ENCODE measurements at places on chromosomes 16 and 17.

- DNase-seq: no peak
Observed at GRCh38 chr16:4273858-4274311, 1.1 kb upstream of the TFAP4 start.

DNA sequence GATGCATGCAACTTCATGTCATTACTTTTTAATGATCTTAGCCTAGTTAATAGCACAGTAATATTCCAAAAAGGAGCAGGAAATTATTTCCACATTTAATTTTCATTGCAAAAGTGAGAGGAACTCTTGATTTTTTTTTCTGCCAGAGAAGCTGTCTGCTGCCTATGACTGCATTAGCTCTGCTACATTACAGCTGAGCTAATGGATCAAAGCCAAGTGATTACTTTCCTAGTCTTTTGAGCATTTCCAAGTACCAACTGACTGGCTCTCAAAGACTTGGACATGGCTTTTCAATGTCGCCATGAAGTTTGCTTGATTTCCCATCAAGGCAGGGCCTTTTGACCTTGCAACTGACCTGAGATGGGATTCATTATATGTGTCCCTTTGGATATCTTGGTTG, 356.6 kb upstream of the XYLT1 start:
- no peak for DNase-seq

- no peak for DNase-seq
Observed at GRCh38 chr16:59259950-59260319, 525.8 kb upstream of the GOT2 start.

DNA sequence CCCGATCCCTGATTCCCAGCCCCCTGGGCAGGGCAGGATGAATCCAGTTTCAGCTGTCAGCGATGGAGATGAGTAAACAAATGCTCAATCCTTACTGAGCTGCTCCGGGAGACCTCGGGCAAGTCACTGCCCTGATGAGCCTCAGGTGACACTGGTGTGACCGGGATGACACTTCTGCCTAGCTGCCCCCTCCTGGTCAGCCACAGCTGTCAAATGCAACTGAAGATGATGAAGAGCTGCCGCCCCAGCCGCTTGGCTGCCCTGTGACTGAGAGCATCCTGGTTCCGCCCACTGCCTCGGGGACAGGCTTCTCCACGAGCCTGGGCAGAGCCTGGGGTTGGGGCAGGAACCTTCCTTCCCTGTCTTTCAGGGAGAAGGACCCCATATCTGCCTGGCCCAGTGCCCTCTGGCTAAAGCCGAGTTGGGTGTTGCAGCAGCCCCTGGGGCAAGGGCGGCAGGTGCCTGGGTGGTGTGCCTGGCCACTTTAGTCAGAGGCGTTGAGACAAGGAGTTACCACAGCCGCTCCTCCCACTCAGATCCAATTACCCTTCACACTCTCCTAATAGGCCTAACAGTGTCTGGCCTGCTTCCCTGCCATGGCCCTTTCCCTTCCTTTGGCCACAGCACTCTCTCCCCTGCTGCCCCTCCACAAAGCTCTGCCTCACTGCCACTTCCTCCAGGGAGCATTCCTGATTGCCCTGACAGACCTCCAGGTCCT, 5.5 kb downstream of the CCL17 start:
- DNase-seq: no peak

- DNase-seq: no peak
Observed at GRCh38 chr17:61816538-61816937, 46.8 kb downstream of the BRIP1 start.

GRCh38 chr16:8572919-8573724, 17.2 kb downstream of the TMEM114 start:
- DNase-seq: no peak

- DNase-seq: no peak
Observed at GRCh38 chr17:64154717-64155116, 24.8 kb upstream of the ERN1 start.

GRCh38 chr16:3876695-3877094, 3.8 kb downstream of the CREBBP start:
- no peak for DNase-seq

DNA sequence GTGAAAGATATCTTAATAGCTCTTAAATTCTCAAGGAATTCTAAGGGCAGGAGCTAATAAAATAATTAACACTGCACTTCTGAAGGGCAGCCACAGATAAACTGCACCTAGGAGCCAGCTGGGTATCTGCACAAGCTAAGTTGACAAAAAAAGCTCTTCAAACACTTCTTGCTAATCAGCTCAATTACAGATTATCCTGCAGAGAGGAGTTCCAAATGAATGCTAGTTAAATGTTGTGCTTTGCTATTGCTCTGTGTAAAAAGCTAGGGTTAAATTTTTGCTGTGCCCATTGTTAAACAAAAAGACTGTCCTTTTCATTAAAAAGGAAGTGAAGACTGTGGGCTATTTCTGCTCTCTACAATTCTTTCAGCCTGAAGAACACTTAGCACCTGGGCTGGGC, 158.5 kb upstream of the SHISA6 start:
- no peak for DNase-seq

DNA sequence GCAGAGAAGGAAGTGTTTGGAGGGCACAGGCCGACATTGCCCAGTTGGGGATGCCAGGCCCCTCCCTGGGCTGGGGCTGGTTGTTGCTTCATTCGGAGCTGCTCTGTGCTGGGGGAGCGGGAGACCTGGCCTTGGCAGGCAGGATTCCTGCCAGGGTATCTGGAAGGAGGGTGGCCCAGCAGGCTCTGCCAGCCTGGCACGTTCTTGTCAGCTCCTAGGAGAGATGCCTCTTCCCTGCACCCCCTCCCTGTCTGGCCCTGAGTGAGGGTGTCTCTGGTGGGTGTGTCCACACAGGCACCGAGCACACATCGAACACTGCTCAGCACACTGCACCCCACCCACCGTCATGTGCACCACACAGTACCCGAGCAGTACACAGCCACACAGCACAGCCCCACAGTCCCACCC, 35.2 kb downstream of the ARHGAP23 start:
- no peak for DNase-seq

DNA sequence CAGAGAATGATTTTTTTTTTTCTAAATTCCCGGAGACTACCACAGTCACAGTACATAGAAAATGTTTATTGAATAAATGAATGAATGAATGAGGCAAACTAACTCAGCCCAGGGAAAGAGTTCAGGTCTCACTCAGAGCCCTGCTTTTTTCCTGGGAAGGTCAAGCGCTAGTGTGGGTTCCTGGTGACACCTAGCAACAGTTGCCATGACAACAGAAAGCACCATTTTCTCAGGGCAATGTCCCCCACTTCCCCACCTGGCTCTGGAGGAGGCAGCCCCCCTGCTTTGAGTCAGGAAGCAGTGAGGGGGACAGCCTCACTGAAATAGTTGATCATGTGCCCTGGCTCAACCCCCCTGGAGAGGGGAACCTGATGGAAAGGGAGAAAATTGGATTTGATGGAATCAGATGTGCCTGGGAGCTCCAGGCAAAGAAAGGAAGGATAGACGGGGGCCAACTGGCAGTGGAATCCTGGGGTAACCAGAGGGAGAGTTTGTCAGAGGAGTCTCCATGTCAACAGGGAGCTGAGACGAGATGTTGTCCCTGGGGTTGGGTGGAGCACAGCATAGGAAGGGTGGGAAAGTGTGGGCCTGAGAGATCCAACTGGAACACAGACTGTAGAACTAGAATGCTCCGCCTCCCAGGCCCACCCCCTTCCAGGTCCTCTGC, 242.2 kb upstream of the CCL2 start:
- no peak for DNase-seq

DNA sequence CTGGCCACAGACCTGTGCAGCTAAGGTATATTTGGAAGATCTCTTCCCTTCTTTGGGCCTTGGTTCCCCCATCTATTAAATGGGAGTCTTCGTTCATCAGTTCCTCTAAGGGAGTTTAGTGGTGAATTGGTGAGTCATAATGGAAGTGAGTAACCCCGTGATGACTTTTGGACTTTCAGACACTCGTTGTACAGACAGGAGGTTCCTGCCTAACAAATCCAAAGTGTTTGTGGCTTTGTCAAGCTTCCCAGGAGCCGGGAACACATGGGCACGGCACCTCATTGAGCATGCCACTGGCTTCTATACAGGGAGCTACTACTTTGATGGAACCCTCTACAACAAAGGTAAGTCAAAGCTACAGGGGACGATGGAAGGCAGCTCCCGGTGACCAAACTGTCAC, 40.4 kb downstream of the WSCD1 start:
- no peak for DNase-seq

GRCh38 chr16:63628812-63629211, 1493.1 kb downstream of the CDH11 start:
- DNase-seq: no peak

- peak; percentile 36 for DNase-seq
Observed at GRCh38 chr17:7204336-7204735, 15.3 kb downstream of the DLG4 start.
